Right lobe of liver (tissue), 6 donors: ENCODE measurements at places on chromosomes 6 and 20. TPM values are rescaled to one million over a fixed set of nuclear protein-coding genes. Genes with fewer than 3 reads are reported as not detected.

Gene PI16
- not detected for total RNA-seq

Gene UNC93A
- total RNA-seq, result 15.8 TPM

Gene TRAPPC3L
- not detected for total RNA-seq

Gene CCM2L
- 0.68 TPM for total RNA-seq

Gene EBF4
- 8.7 TPM for total RNA-seq

Gene NAPB
- 5.0 TPM for total RNA-seq

Gene SLC2A10
- 39.4 TPM for total RNA-seq

Gene VARS2
- total RNA-seq, result 36.1 TPM

Gene OR2J1
- total RNA-seq, result not detected

Gene EYA4
- total RNA-seq, result 0.09 TPM

Gene METTL24
- 0.61 TPM for total RNA-seq

Gene RAET1G
- not detected for total RNA-seq

Gene CAGE1
- total RNA-seq, result not detected

Gene TREML1
- not detected for total RNA-seq

Gene HCRTR2
- not detected for total RNA-seq

Gene ID4
- 0.46 TPM for total RNA-seq

Gene C20orf202
- total RNA-seq, result not detected

Gene SNRNP48
- total RNA-seq, result 5.9 TPM

Gene KIFC1
- 0.29 TPM for total RNA-seq

Gene TRIM27
- 35.6 TPM for total RNA-seq

Gene SRSF12
- total RNA-seq, result 0.25 TPM

Gene ZNF391
- total RNA-seq, result not detected

Gene C20orf141
- not detected for total RNA-seq

Gene BYSL
- 3.7 TPM for total RNA-seq

Gene HMGN4
- 6.7 TPM for total RNA-seq

Gene SGK2
- 69.5 TPM for total RNA-seq

Gene RSPO3
- total RNA-seq, result 1.4 TPM

Gene ZBTB9
- 3.3 TPM for total RNA-seq

Gene TAGAP
- 0.13 TPM for total RNA-seq

Gene DEFB132
- total RNA-seq, result 0.30 TPM

Gene NDUFAF4
- total RNA-seq, result 27.3 TPM

Gene NKAIN2
- not detected for total RNA-seq

Gene LAMA5
- total RNA-seq, result 80.8 TPM

Gene ANGPT4
- not detected for total RNA-seq

Gene DCDC2
- total RNA-seq, result 3.8 TPM

Gene CRISP2
- total RNA-seq, result not detected

Gene ADGRF5
- total RNA-seq, result 14.6 TPM

Gene GPLD1
- total RNA-seq, result 42.3 TPM

Gene TBX18
- total RNA-seq, result 0.58 TPM

Gene ANKRD66
- not detected for total RNA-seq

Gene WRNIP1
- total RNA-seq, result 36.3 TPM

Gene GPR6
- total RNA-seq, result not detected

Gene SNX21
- total RNA-seq, result 3.4 TPM
